CD4-positive, alpha-beta T cell treated with Interleukin-15 for 1 hour (primary cell): ENCODE measurements at places on chromosomes 16 and 17.

- peak; percentile 67 for DNase-seq
These were observed 10.5 kb downstream of the DOK4 start for GRCh38 chr16:57475711-57476339.

GRCh38 chr17:79797492-79798298 lies 818 bp upstream of the CBX8 start:
- DNase-seq: no peak

- DNase-seq: no peak
These were observed 258.6 kb downstream of the CBLN1 start for GRCh38 chr16:49023050-49023449.

GRCh38 chr16:80954985-80955384 lies 51.7 kb downstream of the CMC2 start:
- no peak for DNase-seq

GRCh38 chr16:5386989-5387388 lies 289.4 kb upstream of the EEF2KMT start:
- DNase-seq: no peak

- DNase-seq: no peak
These were observed 19.7 kb upstream of the MEIOC start for GRCh38 chr17:44636562-44636961.

GRCh38 chr16:67539691-67540635 lies 11.3 kb downstream of the RIPOR1 start:
- no peak for DNase-seq

- DNase-seq: no peak
These were observed 42.2 kb downstream of the ATP2C2 start for GRCh38 chr16:84410361-84411138.

- no peak for DNase-seq
These were observed 184.4 kb downstream of the SNX29 start for GRCh38 chr16:12160815-12161550.

- no peak for DNase-seq
These were observed 898.5 kb downstream of the KCNJ2 start for GRCh38 chr17:71067669-71068407.

- DNase-seq: no peak
These were observed 45.4 kb downstream of the NKD1 start for GRCh38 chr16:50593410-50594150.

DNA sequence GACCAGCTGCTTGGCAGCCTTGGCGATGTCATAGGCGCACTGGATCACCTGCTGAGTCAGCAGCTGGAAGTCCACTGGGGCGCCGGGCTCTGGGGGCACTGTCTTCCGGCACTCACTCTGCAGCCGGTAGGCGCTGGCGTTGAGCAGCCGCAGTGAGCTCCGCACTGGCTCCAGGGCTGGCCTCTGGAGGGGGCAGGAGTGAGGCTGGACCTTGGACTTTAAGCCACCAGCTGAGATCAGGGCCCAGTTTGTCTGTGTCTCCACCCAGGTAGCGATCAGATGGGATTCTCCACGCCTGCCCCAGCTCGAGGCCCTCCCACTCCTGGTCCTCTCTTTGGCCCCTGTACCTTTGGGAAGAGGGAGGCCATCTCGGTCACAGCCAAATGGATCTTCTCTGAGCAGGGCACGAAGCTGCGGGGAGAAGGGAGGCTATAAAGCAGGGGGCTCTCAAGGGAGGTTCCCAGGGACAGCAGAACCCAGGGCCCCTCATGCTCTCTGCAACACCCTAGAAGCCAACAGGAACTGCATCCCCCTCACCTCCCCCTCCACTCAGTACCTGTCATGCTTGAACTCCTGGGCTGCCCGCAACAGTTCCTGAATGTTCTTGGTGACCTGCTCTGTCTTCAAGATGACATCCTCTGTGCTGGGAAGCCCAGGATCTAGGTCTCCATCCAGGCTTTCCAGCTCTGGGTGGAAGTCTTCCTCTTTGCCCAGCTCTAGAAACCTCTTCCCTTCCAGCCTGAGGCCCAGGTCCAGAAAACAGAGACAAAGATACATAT lies 6.4 kb downstream of the TP53I13 start:
- no peak for DNase-seq

DNA sequence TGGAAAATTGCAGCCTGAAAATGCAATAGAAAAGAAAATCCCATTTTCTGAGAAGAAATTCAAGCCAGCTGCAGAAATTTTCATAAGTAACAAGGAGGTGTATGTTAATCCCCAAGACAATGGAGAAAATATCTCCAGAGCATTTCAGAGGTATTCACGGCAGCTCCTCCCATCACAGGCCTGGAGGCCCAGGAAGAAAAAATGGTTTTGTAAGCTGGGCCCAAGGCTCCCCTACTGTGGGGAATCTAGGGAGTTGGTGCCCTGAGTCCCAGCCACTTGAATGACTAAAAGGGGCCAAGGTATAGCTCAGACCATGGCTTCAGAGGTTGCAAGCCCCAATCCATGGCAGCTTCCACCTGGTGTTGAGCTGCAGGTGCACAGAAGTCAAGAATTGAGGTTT lies 93.3 kb upstream of the ZNF267 start:
- DNase-seq: no peak

DNA sequence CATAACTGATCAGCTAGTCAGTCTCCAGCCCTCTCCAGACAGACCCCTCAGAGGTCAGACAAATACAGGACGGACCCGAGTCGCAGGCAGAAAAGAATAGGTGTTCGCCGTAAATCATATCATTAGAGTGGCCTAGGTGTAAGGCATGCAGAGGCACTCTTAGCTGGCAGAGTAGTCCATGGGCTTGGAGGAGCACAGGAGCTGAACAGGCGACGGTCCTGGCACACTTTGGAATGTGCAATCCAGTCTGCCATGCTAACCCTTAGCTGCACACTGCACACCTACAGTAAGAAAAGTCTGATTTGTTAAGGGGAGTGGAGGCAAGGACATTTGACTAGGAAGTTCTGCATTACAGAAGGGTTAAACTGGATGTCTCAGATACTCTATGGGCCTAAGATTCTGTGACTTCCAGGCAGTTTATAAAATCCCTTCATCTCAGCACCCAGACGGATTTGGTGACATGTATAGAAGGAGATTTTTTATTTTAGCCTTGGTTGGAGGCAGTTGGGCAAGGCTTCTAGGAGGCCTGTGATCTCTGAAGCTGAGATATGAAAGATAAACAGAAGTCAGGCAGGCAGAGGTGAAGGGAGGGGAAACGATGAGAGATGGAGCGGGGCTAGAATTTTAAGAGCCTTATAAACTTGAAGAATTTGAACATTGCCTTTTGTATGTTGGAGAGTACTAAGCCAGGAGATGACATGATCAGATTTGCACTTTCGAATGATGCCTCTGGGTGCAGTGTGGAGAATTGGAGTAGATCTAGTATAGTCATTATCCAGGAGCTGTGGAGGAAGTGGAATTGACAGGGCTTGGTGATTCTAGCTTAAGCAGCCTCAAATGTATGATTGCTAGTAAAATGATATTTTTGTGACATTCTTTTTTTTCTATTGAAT lies 34.6 kb upstream of the SLC5A11 start:
- DNase-seq: no peak

DNA sequence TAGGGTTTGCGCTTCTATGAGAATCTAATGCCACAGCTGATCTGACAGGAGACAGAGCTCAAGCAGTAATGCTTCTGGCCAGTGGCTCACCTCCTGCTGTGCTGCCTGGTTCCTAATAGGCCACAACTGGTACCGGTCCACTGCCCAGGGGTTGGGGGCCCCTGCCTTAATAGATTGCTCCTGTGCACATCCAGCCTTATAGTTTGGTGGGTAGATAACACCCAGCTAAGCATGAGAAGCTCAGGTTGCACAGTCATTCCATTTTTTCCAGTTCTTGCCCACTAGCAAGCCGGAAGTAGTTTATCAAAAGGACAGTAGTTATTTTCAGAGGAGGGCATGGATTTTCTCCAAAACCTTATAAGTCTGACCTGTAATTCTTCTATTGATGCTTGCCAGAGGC lies 7.6 kb downstream of the KRTAP1-5 start:
- DNase-seq: no peak

- no peak for DNase-seq
These were observed 1131.0 kb upstream of the GOT2 start for GRCh38 chr16:59864981-59865666.

- no peak for DNase-seq
These were observed 35.2 kb downstream of the ADCY9 start for GRCh38 chr16:4081047-4081446.

DNA sequence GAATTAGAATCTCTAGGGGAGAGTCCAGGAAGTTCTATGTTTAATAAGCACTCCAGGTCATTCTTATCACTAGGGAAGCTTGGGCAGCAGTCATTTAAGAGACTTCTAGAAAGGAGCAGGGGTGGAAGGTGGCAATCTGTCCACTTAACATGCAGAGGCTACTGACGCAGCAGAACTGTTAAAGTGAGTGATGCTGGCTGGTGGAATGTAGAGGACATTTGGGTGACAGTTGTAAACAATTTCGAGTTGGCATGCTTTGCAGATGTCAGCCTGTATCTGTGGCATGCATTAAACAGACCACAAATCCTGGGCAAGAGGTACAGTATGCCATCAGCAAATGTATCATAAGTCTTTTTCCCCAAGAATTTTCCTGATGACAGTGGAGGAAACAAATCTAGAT lies 40.5 kb upstream of the HS3ST3A1 start:
- no peak for DNase-seq

DNA sequence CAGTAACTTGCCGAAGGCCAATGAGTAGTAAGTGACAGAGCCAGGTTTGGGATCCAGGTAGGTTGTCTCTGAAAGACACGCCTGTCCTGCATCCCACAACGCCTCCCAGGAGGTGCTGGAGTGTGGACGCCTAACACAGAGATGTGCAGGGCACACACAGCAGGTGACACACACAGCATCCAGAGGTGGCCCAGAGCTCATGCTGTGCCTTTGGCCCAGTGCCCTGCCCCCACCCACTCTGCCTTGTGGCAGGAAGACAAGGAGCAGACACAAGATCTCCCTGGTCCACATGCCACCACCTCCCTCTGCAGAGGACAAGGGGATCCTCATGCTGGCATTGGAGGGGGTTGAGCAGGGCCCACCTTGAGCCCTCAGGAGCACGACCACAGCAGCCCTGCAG lies 14.7 kb upstream of the STH start:
- no peak for DNase-seq

GRCh38 chr16:30953511-30954124 lies 3.9 kb upstream of the SETD1A start:
- peak; percentile 60 for DNase-seq

DNA sequence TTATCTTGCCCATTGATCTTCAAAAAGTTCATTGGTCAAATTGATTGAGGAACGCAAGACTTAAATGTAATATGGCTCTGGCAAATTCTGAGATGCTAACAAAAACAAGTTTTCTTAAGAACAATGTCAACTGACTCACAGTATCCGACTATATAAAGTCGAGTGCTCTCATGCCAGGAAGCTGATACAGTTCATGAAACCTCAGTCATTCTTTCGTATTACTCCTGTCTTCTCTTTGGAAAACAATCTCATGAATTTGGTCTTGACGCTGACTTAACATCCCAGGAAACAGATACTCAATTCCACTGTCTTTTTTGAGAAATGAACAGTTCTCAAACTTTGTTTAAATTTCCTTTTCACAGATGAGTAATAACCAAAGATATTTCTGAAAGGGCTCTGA lies 704.9 kb downstream of the MAF start:
- no peak for DNase-seq

DNA sequence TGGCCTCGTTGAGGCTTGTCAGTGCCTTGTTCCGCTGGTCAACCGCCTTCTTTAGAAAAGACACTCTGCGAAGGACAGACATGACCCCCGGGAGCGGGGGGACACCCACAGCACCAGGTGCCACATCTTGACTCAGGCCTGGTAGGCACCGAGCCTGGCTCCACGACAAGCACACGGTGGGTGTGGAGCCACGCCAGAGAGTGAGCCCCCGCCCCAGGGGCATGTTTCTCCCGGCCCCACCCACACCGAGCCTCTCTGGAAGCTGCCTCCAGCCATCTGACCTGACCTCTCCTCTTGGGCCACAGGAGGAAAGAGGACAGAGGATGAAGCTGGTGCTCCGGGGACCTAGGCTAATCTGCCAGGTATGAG lies 4.6 kb downstream of the FAAP100 start:
- no peak for DNase-seq

DNA sequence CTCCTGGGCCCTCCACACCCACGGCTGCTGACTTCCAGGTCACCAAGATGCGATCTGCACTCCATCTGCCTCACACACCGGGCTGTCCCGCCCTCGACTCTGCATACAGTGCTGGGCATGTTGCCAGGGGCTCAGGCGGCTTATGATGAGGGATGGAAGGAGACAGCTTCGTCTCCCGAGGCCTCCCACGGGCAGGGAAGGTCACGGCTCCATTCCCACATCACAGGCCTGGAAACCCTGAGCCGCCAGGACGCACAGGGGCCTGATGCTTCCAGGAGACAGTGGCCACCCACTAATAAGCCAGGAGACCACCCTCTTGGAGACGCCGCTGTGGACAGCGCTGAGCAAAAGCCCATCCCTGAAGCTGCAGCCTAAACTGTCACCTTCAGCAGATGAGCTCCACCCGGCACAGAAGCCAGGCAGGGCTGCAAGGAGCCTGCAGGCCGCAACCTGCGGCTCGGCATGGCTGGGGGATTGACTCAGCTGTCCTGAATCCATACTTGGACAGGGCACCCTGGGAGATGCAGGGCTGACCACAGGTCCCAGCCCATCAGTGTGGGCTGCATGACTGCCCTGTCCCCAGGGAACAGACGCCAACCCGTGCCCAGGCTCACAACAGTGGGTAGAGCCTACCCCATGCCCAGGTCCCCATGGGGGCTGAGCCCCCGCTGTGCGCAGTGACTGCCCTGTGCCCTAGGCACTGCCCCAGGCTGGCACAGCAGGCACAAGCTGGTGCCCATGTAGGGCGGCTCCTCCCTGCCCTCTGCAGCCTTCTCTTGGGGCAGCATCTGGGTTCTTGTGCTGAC lies 34.4 kb downstream of the SLC7A5 start:
- no peak for DNase-seq

DNA sequence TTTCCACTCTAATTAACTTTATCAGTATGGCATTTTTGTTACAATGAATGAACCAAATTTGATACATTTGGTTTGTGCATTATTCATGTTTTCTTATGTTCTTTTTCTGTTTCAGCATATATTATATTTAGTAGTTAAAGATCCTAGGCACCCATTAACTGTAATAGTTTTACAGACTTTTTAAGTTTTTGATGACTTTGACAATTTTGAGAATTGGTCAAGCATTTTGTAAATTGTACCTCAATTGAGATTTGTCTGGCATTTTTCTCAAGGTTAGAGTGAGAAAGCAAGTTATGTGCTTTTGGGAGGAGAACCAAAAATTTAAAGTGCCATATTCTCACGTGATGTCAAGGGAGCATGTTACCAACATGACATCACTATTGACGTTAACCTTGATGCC lies 1019.2 kb downstream of the CDH11 start:
- DNase-seq: no peak

GRCh38 chr17:77304051-77304745 lies 163.4 kb downstream of the SEC14L1 start:
- no peak for DNase-seq
